ENCODE measurements at places on chromosomes 3 and 15. TPM values are rescaled to one million over a fixed set of nuclear protein-coding genes. Genes with fewer than 3 reads are reported as not detected.

Gene DNAH1
- total RNA-seq = 2.2 TPM

- DNase-seq = no peak
- H3K36me3 ChIP-seq = no peaks in the 10 kb centered on the region
- no peak overlapping the region for H3K4me3 ChIP-seq
Observed at GRCh38 chr3:174488527-174488926, 370.6 kb upstream of the NAALADL2 start.

GRCh38 chr3:103112273-103112672 is 677.5 kb downstream of the ZPLD1 start:
- no peak for DNase-seq
- H3K4me1 ChIP-seq = no peaks in the 10 kb centered on the region
- no peaks in the 10 kb centered on the region for H3K36me3 ChIP-seq
- H3K4me3 ChIP-seq = no peak overlapping the region

DNA sequence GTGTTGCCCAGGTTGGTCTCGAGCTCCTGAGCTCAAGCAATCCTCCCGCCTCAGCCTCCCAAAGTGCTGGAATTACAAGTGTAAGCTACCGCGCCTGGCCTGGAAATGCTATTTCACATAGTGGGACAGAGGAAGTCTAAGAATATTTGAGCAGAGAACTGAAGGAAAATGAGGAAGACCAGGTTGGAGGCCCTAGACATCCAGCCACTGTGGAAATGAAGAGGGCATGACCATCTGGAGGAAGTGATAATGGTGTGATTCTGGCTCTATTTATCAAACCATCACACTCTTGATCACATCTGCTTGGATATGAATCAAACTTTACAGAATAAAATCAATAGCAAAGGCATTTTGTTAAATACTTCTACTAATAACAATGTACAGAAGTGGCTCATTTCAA is 65.9 kb upstream of the ARHGEF3 start:
- DNase-seq = no peak
- H3K27ac ChIP-seq = no peak overlapping the region
- H3K36me3 ChIP-seq = no peaks in the 10 kb centered on the region

GRCh38 chr3:116561529-116561928 is 116.2 kb upstream of the LSAMP start:
- H3K4me1 ChIP-seq = no peaks in the 10 kb centered on the region
- H3K27me3 ChIP-seq = no peaks in the 10 kb centered on the region
- no peak overlapping the region for H3K4me3 ChIP-seq
- no peak overlapping the region for H3K27ac ChIP-seq
- no peaks in the 10 kb centered on the region for H3K36me3 ChIP-seq

DNA sequence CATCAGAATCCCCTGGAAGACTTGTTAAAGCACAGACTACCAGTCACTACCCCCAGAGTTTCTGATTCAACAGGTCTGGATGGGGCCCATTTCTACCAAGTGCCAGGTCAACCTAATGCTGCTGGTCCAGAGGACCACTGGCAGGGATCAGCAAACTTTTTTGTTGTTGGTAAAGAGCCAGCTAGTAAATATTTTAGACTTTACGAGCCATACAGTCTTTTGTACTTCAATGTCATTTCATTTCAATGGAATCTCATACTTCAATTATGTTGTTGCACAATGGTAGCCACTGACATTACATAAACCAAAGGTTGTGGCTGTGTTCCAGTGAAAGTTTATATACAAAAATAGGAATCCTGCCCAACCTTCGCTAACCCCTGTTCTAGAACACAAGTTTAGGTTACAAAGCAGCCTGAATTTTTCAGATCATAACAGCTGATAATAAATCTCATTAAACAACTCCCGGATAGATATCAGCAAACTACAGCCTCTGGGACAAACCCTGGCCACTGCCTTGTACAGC is 28.7 kb downstream of the ULK4 start:
- H3K4me1 ChIP-seq = peaks cover 16% of the 10 kb centered on the region
- no peak overlapping the region for H3K4me3 ChIP-seq
- no peaks in the 10 kb centered on the region for H3K36me3 ChIP-seq
- no peaks in the 10 kb centered on the region for H3K27me3 ChIP-seq
- no peak overlapping the region for H3K27ac ChIP-seq

GRCh38 chr15:58444658-58445332 is 13.0 kb downstream of the LIPC start:
- H3K4me1 ChIP-seq = peaks cover 35% of the 10 kb centered on the region
- H3K4me3 ChIP-seq = no peak overlapping the region
- H3K27ac ChIP-seq = no peak overlapping the region
- H3K36me3 ChIP-seq = no peaks in the 10 kb centered on the region

GRCh38 chr3:66302288-66302687 is 81.5 kb downstream of the SLC25A26 start:
- DNase-seq = no peak
- H3K4me3 ChIP-seq = no peak overlapping the region
- no peaks in the 10 kb centered on the region for H3K36me3 ChIP-seq
- no peak overlapping the region for H3K27ac ChIP-seq
- no peaks in the 10 kb centered on the region for H3K4me1 ChIP-seq
